ENCODE measurements at places on chromosomes 11 and 22. TPM values are rescaled to one million over a fixed set of nuclear protein-coding genes. Genes with fewer than 3 reads are reported as not detected.

DNA sequence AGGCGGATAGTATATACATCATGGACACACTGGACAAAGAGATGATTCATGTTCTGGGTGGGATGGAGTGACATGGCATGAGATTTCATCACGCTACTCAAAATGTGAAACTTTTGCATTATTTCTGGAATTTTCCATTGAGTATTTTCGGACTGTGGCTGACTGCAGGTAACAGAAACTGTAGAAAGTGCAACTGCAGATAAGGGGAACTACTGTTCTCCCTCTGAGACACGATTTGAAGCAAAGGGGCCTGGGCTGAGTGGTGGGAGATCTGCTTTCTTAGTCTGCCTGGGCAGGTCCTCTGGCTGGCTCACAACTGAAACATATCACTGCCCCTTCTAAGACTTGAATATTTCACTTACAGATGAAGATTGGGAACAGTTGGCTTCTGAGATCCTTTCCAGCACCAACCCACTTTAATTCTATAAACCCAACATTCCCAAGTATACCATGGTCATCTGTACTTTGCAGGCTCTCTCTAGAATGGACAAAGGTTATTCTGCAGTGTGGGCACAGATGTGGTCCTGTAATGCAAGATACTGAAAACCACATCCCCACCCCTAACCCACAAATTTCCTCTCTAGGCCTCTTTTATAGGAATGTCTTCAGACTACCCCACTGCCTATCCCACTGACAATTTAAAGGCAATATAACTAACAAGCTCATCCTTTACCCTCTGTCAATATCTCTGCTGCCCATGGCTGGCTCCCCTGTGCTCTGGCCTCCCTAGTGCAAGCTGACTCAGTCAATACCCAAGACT lies 121.1 kb downstream of the KCNC1 start:
- no peak for DNase-seq
- H3K4me3 ChIP-seq, result no peak overlapping the region
- no peak overlapping the region for H3K27ac ChIP-seq
- H3K4me1 ChIP-seq, result peaks cover 12% of the 10 kb centered on the region
- H3K36me3 ChIP-seq, result peaks cover 3% of the 10 kb centered on the region
- no peaks in the 10 kb centered on the region for H3K27me3 ChIP-seq

- H3K36me3 ChIP-seq, result no peaks in the 10 kb centered on the region
- peaks cover 7% of the 10 kb centered on the region for H3K4me1 ChIP-seq
- H3K27me3 ChIP-seq, result peaks cover 34% of the 10 kb centered on the region
- no peak overlapping the region for H3K27ac ChIP-seq
These were observed 103.4 kb upstream of the FGF3 start for GRCh38 chr11:69922596-69923111.

- DNase-seq, result no peak
- H3K4me1 ChIP-seq, result no peaks in the 10 kb centered on the region
- no peaks in the 10 kb centered on the region for H3K36me3 ChIP-seq
- H3K27ac ChIP-seq, result no peak overlapping the region
- H3K27me3 ChIP-seq, result peaks cover 7% of the 10 kb centered on the region
- no peak overlapping the region for H3K4me3 ChIP-seq
These were observed 12.3 kb upstream of the GNAZ start for GRCh38 chr22:23058063-23058462.

Gene C22orf42
- not detected for total RNA-seq

Measured in activated CD8-positive, alpha-beta T cell treated with anti-CD3 and anti-CD28 coated beads, Interleukin-2, amount 10 ng/mL, durations not matched to agents 7 days and 5 days (primary cell).